ENCODE measurements at places on chromosomes 11 and 22.

- H3K4me1 ChIP-seq = no peaks in the 10 kb centered on the region
- H3K4me3 ChIP-seq = no peak overlapping the region
- no peak overlapping the region for H3K27ac ChIP-seq
- DNase-seq = no peak
- peaks cover 5% of the 10 kb centered on the region for H3K27me3 ChIP-seq
Observed at GRCh38 chr11:41003339-41004282, 455.8 kb downstream of the LRRC4C start.

- DNase-seq = no peak
- no peaks in the 10 kb centered on the region for H3K27me3 ChIP-seq
- no peak overlapping the region for H3K4me3 ChIP-seq
- H3K36me3 ChIP-seq = peaks cover 4% of the 10 kb centered on the region
- H3K4me1 ChIP-seq = peaks cover 7% of the 10 kb centered on the region
Observed at GRCh38 chr11:64118876-64119665, 46.8 kb downstream of the MACROD1 start.

DNA sequence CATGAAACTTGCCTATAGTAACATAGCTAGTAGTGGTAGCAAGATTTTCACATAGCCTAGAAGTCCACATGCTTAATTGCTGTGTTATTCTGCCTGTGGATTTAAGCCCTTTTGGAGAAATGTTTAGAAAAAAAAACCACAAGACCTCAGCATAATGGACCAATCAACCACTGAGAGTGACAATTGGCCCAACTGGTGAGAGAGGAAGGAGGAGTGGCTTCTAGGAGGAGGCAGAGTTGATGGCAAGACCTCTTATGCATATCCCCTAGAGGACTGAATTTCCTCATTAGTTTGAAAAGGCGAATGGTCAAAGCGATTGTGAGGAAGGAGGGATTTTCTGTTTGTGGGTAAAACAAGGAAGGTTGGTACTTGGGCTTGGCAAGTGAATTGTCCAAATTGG lies 30.6 kb downstream of the NNMT start:
- H3K27ac ChIP-seq = no peak overlapping the region
- H3K27me3 ChIP-seq = peaks cover 2% of the 10 kb centered on the region
- peaks cover 10% of the 10 kb centered on the region for H3K36me3 ChIP-seq
- no peak for DNase-seq

- no peak overlapping the region for H3K27ac ChIP-seq
- H3K4me3 ChIP-seq = no peak overlapping the region
- no peaks in the 10 kb centered on the region for H3K27me3 ChIP-seq
- no peaks in the 10 kb centered on the region for H3K36me3 ChIP-seq
- H3K4me1 ChIP-seq = peaks cover 12% of the 10 kb centered on the region
- DNase-seq = no peak
Observed at GRCh38 chr22:40659166-40659565, 20.1 kb upstream of the MCHR1 start.

Data from chondrocyte (in vitro differentiated cells).